Neural progenitor cell (in vitro differentiated cells): ENCODE measurements at places on chromosomes 5 and 9. TPM values are rescaled to one million over a fixed set of nuclear protein-coding genes. Genes with fewer than 3 reads are reported as not detected.

GRCh38 chr5:154756009-154756867 is 1.1 kb downstream of the LARP1 start:
- peak; percentile 54 for DNase-seq

- DNase-seq, result no peak
Observed at GRCh38 chr5:90191352-90192045, 218.1 kb downstream of the CETN3 start.

Gene SLC34A3
- total RNA-seq, result not detected in 2 replicates

DNA sequence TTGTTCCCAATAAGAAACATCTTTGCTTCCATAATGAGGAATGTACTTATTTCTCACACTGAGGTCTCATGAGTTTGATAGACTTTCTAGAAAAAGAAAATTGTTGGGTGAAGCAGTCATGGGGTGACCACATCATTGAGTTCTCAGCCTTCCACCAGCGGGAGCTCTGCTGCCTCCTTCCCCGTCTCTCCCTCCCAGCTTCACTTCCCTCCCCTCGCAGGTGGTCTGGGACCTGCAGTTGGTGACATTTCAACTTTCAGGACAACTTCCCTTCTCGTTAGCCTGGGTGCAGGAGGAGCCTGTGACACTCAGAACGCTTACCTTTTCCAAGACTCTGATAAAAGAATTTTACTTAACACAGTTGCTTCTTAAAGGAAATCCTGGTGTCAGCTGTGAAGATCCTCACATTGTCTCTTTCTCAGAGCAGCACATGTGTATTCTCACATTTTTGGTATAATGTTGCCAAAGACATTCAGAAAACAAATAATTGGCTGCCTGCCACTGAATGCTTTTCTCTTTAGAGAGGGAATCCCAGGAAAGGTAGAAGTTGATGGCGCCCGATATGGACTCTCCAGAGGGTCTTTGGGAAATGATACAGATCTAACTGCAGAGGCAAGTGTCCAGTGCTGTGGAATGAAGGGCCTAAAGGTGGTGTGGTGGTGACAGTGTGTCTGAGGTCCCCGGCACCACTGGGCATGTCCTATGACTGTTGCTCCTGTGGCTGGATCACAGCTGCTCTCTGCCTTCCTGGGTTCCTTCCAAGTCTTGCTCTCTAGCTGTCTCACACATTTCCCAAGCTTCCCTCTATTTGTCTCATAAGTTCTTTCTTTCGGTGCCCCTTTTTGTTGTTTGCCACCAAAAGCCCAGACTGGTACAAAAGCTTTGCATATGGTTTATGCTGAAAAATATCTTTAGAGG is 238.1 kb downstream of the GAS1 start:
- DNase-seq, result no peak

DNA sequence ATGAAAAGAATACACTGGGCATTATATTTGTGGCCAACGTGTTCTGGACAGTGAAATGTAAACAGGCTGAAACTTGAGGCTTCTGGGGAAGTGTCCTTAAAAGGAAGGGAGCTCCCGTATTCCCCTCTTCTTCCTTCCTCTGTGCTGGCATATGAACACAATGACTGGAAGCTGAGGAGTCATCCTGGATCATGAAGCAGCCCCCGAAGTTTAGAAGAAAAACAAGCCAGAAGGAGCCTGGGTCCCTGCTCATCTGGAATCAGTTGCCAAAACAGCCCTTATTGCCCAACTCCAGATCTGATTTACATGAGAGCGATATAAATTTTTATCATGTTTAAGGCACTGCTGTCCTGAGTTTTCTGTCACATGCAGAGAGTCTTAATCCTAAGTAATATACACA is 65.4 kb upstream of the SLC1A1 start:
- no peak for DNase-seq

Gene MAPK9
- 31.5 and 40.6 TPM in 2 replicates for total RNA-seq

- no peak for DNase-seq
Observed at GRCh38 chr5:96615223-96615622, 47.0 kb upstream of the CAST start.

Gene CCDC192
- total RNA-seq, result 2.7 TPM in 1 of 2 replicates, not detected in the other

- DNase-seq, result peak; percentile 97
Observed at GRCh38 chr9:35489313-35490154, at the start of gene RUSC2. TSS of gene RUSC2 (plus strand) at chr9:35490111. CDS start at chr9:35546522, 56,411 bp downstream.

DNA sequence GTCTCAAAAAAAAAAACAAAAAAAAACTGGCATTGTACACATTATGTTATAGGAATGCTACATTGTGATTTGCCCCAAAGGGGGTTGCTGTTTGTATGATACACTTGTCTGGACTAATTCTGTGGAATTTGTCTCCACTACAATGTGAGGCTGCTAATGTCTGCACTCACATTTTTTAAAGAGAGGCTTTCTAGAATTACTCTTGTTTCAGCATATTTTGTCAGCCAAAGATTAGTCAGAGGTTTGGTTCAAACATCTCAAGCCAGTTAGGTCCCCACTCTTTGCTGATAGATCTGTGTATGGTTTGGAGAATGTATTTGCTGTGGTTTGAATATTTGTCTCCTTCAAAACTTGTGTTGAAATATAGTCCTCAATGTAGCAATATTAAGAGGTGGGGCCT is 59.3 kb upstream of the ZNF169 start:
- no peak for DNase-seq

GRCh38 chr5:83042507-83042906 is 34.7 kb downstream of the TMEM167A start:
- DNase-seq, result no peak

DNA sequence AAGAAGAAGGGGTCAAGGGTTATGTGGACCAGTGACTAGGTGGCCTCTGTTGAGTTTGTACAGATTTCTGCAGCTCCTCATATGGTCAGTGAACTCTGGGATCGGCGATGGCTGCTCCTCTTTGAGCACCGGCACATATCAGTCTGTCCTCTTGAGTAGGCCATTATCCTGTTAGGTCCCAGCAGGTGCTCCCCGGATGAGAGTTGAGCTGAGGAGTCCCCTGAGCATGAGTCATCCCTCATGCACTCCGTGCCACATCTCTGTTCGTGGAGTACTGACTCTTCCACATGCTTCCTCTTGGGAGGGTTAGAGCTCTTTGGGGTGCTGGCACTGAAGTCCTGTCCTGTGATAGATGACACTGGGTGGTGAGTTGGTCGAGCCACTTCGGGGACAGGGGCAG is 143.7 kb downstream of the PTTG1 start:
- no peak for DNase-seq

DNA sequence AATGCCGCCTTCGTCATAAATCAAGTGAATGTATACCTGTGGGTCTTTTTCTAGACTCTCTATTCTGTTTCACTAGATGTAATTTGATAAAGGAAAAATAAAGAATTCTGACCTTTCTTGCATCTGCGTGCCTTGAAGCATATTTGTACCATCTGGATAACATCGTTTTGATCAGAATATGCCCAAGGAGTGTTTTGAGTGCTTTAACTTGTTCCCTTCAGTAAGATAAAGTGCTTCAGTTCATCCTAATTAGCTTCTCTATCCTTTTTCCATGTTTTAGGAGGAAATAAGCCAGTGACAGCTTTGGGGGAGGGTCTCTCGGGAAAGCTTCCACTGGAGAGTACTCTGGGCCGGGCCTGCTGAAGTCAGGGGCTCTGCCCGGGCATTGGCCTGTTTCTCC is 113.5 kb upstream of the DAP start:
- no peak for DNase-seq

Gene NDUFA8
- total RNA-seq, result 33.6 and 49.6 TPM in 2 replicates

DNA sequence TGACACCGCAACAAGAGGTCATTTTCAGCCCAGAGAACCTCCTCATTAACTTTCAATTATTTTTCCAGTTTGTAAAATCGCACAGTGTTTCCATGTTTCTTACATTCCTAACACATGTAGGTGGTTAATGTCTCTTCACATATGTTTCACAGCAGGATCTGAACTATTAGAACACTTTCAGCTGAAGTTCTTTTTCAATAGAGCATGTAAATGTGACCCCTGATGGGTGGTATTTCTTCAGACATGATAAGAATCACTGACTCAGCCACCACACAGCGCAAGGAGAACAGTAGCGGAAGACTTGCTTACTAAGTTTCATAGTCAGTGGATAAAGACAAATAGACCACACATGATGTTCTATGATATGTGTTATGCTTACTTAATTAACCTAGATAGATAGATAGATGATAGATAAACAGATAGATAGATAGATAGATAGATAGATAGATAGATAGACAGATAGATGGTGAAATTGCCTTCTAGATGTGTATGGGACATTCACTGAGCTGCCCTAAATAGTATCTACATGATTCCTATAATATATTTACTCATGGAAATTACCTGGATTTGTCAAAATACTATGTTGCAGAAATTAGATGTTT is 1992.1 kb upstream of the NUDT12 start:
- no peak for DNase-seq

GRCh38 chr5:62306896-62307689 is 1.1 kb downstream of the KIF2A start:
- peak; percentile 63 for DNase-seq

Gene ANXA6
- total RNA-seq, result 95.0 and 97.6 TPM in 2 replicates

Gene PCDHB2
- total RNA-seq, result 34.2 and 48.4 TPM in 2 replicates

- no peak for DNase-seq
Observed at GRCh38 chr9:89078860-89079259, 87.6 kb downstream of the S1PR3 start.

GRCh38 chr9:100160021-100160420 is 61.0 kb downstream of the INVS start:
- no peak for DNase-seq
